ENCODE measurements at places on chromosomes 12 and 14.

- no peak for DNase-seq
Observed at GRCh38 chr12:65612440-65612839, 211.8 kb upstream of the HMGA2 start.

DNA sequence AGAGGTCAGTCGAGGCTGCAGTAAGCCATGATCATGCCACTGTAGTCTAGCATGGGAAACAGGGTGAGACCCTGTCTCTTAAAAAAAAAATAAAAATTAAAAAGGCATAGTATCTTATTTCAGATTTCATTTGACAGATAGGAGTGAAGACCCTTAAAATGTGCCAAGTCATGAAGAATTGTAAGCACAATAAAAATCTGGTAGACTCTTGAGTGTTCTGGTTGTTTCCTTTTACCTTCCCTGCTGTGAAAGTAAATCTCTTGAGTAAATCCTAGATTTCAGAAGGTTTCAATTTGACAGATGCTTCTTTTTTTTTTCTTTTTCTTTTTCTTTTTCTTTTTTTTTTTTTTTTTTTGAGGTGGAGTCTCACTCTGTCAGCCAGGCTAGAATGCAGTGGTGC, 109.0 kb downstream of the ESR2 start:
- DNase-seq = no peak

- DNase-seq = no peak
Observed at GRCh38 chr14:101331661-101332169, 229.6 kb upstream of the DIO3 start.

DNA sequence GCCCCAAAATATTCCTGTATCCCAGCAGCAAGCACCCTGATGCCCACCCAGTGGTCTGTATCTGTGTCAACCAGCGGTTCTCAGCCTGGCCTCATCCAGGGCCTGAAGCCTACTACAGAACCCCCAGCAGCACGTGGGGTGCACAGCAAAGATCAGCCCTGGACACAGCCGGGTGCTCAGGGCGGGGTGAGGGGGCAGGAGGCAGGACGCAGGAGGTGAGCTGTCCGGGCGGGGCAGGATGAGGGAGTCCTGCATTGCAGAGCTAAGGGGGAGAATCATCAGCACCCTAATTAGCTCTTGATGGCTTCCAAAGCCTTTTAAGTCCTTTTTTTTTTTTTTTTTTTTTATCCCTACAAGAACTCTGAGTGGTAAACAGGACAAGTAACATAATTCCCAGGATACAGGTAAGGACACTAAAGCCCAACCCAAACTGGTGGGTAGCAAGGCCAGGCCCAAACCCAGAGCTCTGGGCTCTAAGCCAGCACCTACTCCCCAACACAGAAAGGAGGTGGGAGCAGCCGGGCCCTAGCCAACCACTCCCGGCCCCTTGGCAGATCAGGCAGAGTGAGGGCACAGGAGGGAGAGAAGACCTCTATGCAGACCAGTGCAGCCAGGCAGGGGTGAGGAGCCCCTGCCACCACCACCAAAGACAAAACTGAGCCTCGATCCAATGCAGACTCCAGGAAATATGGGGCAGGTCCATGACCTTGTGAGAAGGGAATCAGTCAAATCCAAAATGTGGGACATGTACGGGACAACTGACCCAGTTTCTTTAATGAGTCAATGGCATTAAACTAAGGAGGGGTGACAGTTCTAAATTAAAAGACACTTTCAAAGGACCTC, 32.3 kb upstream of the EIF5 start:
- no peak for DNase-seq

DNA sequence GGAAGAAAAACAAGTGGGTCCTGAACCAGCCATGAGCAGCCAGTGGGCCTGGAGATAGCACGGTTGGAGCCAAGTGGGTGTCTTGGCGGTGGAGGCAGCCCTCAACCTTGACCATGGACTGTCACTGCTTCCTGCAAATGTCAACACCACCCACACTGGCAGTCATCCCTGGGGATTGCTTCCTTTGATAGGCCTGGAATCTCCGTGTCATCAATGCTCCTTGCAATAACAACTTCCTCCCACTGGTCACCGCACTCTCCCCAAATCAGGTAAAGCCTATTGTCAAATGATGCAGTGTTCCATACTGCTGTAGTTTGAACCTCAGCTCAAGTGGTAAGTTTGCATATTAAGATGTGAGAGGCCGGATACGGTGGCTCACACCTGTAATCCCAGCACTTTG, 129.1 kb downstream of the NTF3 start:
- no peak for DNase-seq

DNA sequence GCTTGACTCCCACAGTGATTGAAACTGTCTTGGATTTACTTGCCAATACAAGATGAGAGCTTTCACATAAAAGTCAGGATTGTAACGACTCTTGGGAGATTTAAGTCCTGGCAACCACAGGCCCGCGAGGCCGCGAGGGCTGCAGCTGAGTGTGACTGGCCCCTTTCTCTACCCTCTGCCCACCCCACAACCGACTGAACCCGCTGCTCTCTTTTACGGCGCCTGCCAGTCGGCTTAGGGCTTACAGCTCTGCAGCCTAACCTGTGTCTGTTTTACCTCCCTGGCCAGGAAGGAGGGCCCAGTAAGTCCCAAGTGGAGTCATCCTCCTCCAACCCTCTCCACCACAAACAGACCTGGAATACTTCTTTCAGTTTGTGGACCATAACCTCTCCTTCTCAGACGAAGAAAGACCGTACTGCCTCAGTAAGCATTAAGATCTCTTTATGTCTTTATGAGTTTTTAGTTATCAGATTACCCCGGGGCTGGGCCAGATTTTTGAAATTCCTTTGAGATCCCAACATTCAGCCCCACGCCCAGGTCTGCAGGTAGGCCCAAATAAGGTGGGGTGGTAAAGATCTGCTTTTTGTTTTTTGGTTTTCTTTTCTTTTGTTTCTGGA, 12.6 kb upstream of the TIGAR start:
- no peak for DNase-seq

GRCh38 chr12:3740480-3741231, 12.3 kb downstream of the CRACR2A start:
- no peak for DNase-seq

DNA sequence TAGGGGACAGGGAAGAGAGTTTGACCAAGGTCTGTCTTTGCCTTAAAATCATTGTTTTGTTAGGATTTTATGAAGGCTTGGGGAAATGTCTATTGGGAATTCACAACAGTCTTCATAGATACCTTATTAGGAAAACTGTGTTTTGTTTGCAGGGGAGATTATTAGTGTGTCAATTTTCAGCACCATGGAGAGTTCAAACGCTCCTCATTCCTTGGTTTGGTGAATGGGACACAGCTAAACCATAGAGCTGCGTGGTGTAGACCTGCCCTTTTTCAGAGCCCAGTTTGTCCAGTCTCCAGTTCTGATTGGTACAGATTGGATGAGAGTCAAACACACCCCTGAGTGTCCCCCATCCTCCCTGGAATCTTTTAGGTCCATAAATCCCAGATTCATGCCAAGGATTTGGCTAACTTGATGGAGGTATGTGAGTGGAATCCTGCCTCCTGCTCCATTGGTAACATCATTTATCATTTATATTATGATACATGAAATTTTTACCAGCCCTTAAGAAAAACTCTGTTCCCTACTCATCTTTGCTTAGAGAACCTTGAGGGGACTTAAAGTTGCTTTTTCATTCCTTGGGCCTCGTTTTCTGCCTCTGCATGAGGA, 12.0 kb downstream of the NGDN start:
- DNase-seq = no peak

DNA sequence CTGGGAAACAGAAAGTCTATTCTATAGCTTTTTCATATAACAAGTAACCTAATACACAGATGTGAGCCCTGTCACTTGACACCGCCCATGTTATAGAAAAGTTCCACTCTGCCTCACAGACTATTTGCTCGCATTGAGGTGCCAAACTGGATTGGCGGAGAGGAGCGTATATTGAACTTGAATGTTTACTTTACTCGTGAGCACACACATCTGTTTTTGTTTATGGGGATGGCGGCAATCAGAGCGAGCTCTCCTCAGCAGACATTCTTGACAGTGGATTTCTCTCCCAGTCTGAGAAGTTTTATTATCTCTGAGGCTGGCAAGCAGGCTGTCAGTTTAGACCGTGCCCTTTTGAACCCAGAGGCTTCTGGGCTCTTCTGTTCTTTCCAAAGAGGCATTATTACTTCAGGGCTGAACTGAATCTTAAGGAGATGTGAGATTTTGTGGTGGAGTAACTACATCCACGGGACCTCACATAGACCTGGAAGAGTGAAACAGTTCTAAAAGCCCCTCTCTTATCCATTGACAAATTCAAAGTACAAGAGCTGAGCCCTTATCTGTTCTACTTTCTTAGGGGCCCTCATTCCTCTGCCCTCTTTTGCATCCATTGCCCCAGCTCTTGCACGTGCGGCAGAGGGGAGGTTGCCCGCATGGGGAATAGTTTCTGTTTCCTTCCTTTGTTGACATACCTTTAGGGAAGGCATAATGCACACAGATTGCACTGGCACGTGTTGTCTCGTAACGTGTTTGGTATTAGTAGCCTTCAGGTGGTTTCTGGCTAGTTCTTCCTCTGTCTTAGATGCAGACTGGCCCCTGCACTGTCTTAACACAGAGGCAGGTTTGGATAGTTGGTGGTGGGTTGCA, 68.2 kb downstream of the DRAM1 start:
- no peak for DNase-seq

- DNase-seq = no peak
Observed at GRCh38 chr14:94536836-94537235, 24.4 kb upstream of the SERPINA4 start.

GRCh38 chr12:33546004-33546403, 106.4 kb upstream of the SYT10 start:
- no peak for DNase-seq

- no peak for DNase-seq
Observed at GRCh38 chr12:127485528-127485927, 781.4 kb upstream of the TMEM132C start.

DNA sequence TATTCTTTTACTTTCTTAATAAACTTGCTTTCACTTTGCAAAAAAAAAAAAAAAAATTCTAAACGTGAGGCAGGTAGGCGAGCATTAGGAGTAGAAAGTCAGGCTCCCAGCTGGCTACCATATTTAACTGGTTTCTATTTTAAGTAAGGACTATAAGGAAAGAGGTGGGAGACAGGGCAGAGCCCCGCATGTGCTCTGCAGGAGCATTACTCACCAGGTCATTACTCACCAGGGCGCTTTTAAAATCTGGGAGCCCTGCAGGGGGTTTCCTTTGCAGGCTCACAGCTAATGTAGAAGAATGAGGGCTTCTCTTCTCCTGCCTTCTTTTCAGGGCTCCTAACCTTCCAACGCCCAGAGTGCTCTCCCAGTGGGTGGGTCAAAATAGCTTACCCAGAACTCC, 14.0 kb upstream of the DPF3 start:
- DNase-seq = no peak

GRCh38 chr12:94535510-94535921, 75.8 kb upstream of the CEP83 start:
- no peak for DNase-seq

- DNase-seq = no peak
Observed at GRCh38 chr12:120886199-120887018, 17.7 kb downstream of the SPPL3 start.

- DNase-seq = no peak
Observed at GRCh38 chr14:67883717-67884116, 64.1 kb downstream of the RAD51B start.

DNA sequence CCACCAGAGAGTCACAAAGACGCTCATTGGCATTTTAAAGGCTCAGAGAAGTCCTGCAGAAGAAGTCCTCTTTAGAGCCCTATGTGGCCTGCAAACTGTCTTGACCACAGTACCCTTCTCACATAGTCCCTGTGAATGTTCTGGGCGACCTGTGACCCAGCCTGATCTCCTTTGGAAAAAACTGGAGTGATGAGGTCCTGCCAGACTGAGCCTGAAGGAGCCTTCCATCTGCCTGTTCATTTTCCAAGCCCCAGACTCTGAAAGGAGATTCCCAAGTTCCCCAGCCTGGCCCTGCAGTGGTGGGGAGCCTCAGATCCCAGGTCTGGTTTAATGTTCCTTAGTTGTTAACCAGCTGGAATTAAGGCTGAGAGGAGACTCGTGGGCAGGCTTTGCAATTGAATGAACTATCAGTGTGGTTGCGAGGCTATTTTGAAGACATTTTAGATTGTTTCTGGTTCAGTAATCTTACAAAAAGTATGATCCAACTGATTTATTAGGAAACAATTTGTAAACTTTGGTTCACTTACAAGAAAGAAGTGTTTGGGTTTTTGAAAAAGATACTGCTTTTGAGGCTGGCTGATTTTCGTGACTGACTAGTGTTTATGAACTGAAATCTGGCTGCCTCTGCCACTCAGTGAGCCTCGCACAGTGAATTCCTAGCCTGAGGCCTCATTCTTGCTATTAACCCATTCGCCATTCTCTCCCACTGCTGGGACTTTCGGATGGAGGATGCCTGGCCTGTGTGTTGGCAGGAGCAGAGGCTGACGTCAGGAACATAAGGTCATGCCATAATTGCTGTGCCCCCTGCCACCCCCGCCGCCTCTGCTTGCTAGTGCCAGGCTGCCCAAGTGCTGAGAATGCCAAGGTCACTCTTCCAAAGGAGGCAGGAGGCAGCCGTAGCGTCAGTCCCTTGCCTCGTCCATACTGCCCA, 249.0 kb downstream of the CACNA1C start:
- no peak for DNase-seq

- DNase-seq = no peak
Observed at GRCh38 chr12:131043401-131043871, 89.7 kb downstream of the ADGRD1 start.

DNA sequence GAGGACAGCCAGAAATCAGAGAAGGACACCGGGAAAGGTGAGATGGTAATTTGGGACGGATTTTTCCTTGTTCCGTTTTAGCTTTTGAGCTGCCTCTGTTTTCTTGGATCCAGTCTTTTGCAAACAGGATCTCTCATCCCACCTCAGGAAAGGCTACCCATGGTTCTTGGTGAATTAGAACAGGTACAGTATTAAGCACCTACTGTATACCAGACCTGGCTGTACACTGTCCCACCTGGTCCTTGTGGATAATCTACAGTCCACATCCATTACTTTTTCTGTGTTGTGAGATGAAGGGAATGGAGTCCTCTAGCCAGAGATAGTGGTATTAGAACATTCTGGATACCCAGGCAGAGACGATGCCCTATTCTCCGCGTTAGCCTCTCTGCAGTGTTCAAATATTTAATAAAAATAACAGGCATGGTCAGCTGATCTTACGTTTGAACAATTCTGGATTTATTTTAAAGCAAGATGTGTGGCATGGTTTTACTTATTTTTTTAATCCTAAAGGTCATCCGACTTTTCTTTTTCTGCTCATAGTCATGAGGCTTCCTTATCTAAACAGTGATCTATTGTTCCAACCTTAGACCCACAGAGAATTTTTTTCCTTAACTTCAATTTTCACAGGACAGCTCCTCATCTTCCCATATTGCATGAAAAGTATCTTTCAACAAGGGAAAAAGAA, 18.8 kb downstream of the PLXNC1 start:
- DNase-seq = no peak

- no peak for DNase-seq
Observed at GRCh38 chr12:16634786-16635185, 28.8 kb upstream of the LMO3 start.

DNA sequence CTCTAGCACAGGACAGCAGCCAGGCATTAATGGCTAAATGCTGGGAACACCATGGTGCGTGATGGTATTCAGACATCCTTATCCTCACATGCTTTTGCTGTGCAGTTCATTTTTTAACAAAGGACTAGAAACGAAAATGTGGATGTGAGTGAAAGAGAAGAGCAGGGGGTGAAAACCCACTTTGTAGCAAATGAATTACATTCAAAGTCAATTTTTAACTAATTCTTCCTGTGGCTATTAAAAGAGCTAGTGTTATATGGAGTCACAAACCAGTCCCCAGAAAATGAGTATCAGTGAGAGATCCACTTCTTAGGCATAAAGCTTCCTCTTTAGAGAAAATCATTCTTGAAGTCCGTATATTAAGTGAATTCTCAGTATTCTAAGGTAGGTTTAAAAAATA, 592.0 kb upstream of the LMO3 start:
- DNase-seq = no peak

GRCh38 chr12:65229441-65229840, 49.0 kb upstream of the MSRB3 start:
- no peak for DNase-seq
